ENCODE measurements at places on chromosomes 1 and 21.

DNA sequence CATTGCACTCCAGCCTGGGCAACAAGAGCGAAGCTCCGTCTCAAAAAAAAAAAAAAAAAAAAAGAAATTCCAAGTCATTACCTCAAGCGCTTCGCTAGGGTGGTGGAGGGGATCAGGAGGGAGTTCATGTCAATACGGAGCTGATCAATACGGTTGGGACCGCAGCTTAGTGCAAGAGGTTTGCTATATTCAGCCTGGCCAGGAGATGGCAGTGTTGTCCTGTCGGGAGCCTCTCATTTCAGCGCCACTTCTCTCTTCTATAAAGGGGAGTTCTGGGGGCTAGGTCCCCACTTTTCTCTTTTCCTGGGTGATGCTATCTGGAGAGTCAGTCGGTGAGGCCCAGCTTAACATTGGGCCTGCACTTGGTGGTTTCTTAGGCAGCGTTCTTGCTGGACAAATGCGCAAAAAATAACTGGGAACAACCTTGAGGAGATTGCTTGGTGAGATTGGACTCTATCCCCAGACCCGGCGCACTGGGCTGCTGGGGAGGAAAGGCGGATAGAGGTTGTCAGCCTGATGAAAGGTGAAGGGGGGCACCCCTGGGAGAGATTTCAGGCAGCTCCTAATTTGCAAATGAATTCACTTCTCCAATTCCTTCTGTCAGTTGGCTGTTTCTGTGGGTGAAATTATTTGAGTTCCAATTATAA, 40.4 kb downstream of the KIAA0040 start:
- H3K27me3 ChIP-seq = peaks cover 10% of the 10 kb centered on the region
- H3K4me3 ChIP-seq = no peak overlapping the region
- peaks cover 9% of the 10 kb centered on the region for H3K4me1 ChIP-seq
- H3K36me3 ChIP-seq = no peaks in the 10 kb centered on the region
- H3K27ac ChIP-seq = no peak overlapping the region

- peaks cover 8% of the 10 kb centered on the region for H3K36me3 ChIP-seq
- DNase-seq = no peak
- no peak overlapping the region for H3K4me3 ChIP-seq
- peaks cover 1% of the 10 kb centered on the region for H3K4me1 ChIP-seq
- H3K27me3 ChIP-seq = no peaks in the 10 kb centered on the region
- no peak overlapping the region for H3K27ac ChIP-seq
Observed at GRCh38 chr1:172417557-172417956, 2.9 kb upstream of the C1orf105 start.

DNA sequence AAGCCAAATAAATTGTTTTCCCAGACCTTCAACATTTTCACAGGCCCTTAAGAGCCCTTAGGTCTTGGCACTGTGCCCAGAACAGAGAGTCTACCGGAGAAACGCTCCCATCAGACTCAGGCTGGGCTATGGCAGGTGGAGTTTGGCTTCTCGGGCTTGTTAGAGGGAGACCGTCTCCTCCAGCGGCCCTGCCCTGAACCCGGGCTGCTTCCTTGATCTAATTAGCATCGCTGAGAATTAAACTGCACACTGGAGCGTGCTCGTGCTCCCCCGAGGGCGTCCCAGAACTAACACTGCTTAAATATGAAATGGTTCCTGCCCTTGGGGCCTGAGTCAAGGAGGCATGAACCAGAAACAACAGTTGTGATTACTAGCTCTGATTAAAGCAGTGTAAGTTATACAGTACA, 634.4 kb downstream of the MATN1 start:
- no peaks in the 10 kb centered on the region for H3K4me1 ChIP-seq
- H3K27ac ChIP-seq = no peak overlapping the region
- H3K4me3 ChIP-seq = no peak overlapping the region
- H3K36me3 ChIP-seq = peaks cover 4% of the 10 kb centered on the region

- H3K36me3 ChIP-seq = peaks cover 6% of the 10 kb centered on the region
- H3K27ac ChIP-seq = no peak overlapping the region
- H3K4me1 ChIP-seq = peaks cover 28% of the 10 kb centered on the region
- peaks cover 2% of the 10 kb centered on the region for H3K27me3 ChIP-seq
- H3K4me3 ChIP-seq = no peak overlapping the region
- no peak for DNase-seq
Observed at GRCh38 chr1:54249819-54250435, 50.0 kb downstream of the MRPL37 start.

- no peak overlapping the region for H3K4me3 ChIP-seq
- H3K27ac ChIP-seq = no peak overlapping the region
- H3K27me3 ChIP-seq = peaks cover 3% of the 10 kb centered on the region
- DNase-seq = no peak
Observed at GRCh38 chr1:119367432-119368124, 1.0 kb upstream of the HAO2 start.

GRCh38 chr1:207838156-207839082, 72.5 kb downstream of the CD34 start:
- DNase-seq = no peak
- H3K4me3 ChIP-seq = no peak overlapping the region
- H3K4me1 ChIP-seq = peaks cover 97% of the 10 kb centered on the region
- no peaks in the 10 kb centered on the region for H3K27me3 ChIP-seq

DNA sequence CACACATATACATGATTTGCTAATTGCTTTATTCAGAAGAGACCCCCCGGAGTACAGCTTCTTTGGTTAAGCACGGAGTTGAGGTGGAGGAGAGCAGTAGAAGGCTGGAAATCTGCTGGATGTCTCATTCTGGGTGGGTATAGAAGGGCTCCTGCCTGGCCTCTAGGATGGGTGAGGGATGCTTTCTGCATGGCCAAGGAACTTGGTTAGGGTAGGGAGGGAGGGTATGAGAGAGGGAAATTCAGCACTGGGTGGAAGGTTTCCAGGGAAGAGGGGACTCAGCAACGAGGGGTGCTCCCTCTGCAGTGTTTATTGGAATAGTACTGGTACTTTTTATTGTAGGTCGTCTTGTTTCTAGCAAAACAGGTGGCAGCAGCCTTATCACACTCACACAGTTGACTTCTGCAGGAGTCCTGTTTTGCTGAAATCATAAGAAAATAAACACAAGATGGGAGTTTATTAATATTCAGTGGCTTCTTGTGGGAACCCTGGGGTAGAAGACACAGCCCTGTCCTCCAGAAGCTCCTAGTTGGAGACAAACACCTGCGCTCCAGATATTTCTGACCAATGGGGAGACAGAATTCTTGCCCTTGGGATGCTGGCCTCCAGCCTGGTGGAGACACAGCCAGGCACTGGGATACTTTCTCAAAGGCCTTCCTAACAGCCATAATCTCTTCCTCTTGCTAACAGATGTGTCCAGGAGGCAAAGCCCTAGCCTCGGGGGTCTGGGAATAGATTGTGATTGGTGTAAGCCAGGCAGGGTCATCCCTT, 3.8 kb downstream of the PLA2G2A start:
- H3K27ac ChIP-seq = no peak overlapping the region
- peaks cover 5% of the 10 kb centered on the region for H3K27me3 ChIP-seq
- H3K36me3 ChIP-seq = no peaks in the 10 kb centered on the region
- H3K4me3 ChIP-seq = no peak overlapping the region
- H3K4me1 ChIP-seq = no peaks in the 10 kb centered on the region

- no peaks in the 10 kb centered on the region for H3K4me1 ChIP-seq
- H3K27ac ChIP-seq = no peak overlapping the region
- H3K27me3 ChIP-seq = peaks cover 5% of the 10 kb centered on the region
- no peaks in the 10 kb centered on the region for H3K36me3 ChIP-seq
- no peak for DNase-seq
Observed at GRCh38 chr1:29271724-29272123, 35.4 kb downstream of the PTPRU start.

DNA sequence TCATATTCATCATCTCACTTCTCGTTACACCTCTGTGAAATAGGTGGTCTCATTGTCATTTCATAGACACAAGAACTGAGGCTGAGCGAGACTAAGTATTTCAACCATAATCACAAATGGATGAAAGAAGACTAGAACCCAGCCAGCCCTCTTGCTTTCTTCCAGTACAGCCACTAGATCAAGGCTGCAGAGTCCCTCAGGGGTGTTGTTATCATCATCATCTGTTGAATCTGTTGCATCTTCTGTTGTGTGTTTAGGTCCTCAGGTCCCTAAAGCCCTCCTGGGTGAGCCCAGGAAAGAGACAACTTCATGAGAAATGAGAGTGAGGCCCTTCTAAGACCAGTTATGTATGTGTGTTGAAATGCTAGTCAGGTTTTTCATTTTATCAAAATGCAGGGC, 86.6 kb upstream of the ZNF326 start:
- no peak overlapping the region for H3K27ac ChIP-seq
- H3K4me3 ChIP-seq = no peak overlapping the region
- H3K4me1 ChIP-seq = peaks cover 62% of the 10 kb centered on the region
- DNase-seq = no peak
- H3K36me3 ChIP-seq = peaks cover 7% of the 10 kb centered on the region

DNA sequence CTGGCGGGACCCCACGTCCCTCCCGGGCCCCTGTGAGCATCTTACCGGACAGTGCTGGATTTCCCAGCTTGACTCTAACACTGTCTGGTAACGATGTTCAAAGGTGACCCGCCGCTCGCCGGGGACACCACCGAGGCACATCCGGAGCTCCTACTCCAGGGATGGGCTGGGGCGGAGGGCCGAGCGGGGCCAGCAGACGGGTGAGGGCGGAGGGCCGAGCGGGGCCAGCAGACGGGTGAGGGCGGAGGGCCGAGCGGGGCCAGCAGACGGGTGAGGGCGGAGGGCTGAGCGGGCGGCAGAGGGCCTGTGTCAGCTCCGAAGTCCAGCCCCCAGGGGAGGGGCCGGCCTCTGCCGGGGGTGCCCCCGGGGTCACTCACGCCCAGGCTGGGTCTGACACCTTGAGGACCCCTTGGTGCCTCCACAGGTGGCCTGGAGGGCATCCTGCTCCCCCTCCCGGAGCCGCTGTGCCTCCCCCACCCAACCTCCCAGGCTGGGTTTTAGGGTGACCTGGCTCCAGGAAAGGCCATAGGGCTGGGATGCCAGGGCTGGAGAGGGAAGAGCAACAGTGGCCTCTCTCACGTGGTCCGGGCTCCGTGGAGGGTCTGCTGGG, 5.7 kb upstream of the TTLL10 start:
- DNase-seq = no peak
- H3K27ac ChIP-seq = no peak overlapping the region
- H3K4me3 ChIP-seq = no peak overlapping the region
- no peaks in the 10 kb centered on the region for H3K36me3 ChIP-seq

DNA sequence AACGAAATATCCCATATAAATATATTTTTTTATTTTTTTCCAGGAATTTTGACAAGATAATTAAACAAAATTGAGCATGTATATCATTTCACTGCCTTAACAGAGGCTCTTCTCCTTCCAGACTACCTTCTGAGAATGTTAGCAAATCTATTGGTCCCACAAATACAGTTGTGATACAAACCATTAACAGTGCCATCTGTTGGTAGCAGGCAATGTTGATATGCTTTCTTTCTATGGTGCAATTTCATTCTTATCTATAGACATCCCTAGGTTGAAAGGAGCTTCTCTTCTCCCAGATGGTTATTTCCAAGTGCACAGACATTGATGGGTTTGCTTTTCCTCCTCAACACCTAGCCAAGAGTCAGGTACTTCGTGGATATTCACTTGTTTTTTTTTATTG, 303.6 kb downstream of the USH2A start:
- no peak overlapping the region for H3K4me3 ChIP-seq
- H3K27me3 ChIP-seq = no peaks in the 10 kb centered on the region
- DNase-seq = no peak
- H3K36me3 ChIP-seq = no peaks in the 10 kb centered on the region

DNA sequence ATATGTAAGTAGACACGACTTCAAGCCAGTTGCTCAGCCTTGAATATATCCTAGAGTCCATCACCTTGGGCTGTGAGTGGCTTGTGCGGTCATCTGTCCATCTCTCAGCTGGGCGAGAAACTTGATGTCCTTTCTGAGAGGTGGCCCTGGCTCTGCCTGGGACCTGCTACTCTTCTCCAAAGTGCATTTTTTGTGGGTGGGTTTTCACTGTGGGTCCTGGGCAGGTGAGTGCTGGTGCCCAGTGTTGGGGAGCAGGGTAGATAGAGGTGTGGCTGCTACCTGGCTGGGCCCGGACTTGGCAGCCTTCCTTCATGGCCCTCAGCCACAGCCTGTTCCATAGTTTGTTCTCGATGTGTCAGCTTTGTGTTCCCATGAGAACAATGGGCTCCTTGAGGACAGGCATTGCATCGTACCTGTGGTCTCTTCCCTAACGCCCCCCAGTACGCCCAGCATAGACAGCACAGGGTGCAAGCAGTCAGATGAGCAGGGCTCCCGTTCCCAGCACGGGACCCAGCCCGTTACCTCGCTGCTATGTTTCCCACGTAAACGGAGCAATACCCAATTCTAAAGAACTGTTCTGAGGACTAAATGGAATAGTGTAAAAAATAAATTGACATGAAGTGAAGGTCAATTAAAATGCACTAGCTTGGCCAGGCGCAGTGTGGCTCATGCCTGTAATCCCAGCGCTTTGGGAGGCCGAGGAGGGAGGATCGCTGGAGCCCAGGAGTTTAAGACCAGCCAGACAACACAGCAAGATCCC, 877 bp upstream of the SLX9 start:
- peaks cover 3% of the 10 kb centered on the region for H3K27me3 ChIP-seq
- peak overlapping the region; percentile 89 for H3K4me3 ChIP-seq
- H3K36me3 ChIP-seq = no peaks in the 10 kb centered on the region
- H3K4me1 ChIP-seq = peaks cover 40% of the 10 kb centered on the region

DNA sequence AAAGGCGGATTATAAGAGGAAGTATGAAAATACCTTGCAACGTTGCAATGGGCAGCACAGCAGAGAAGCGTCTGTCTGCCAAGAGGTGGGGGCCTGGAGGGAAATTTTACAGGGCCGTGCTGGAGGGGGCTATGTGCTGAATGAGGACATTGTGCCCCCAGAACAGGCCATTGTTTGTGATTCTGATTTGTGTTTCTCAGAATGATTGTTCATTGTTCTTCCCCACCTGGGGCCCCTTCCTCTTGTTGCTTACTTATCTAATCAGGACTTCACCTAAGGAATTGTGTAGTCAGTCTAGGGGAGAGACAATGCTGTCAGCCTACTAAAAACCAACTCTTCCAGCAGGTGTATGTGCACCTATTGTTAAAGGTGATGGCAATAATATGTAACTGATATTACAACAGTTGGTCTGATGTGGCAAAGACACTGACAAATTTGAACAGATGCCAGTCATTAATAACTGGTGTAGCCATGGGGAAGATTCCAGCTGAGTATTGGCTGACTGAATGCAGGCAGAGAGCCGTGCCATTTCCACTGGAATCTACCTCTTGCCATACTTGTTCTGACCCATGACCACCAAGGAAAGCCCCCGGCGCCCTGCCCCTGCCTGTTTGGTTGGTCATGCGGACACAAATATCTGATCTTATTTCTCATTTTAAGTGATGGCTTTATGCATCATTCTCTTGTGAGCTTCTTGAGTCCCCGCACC, 45.2 kb upstream of the PSEN2 start:
- DNase-seq = no peak
- H3K4me1 ChIP-seq = peaks cover 16% of the 10 kb centered on the region
- H3K4me3 ChIP-seq = no peak overlapping the region
- peak overlapping the region; percentile 8 for H3K27ac ChIP-seq
- H3K27me3 ChIP-seq = peaks cover 6% of the 10 kb centered on the region
